CD4-positive, alpha-beta memory T cell (primary cell): ENCODE measurements at places on chromosomes 5 and 9. TPM values are rescaled to one million over a fixed set of nuclear protein-coding genes. Genes with fewer than 3 reads are reported as not detected.

C5 gene
- total RNA-seq: 3.2 TPM

- DNase-seq: no peak
Measured at GRCh38 chr5:657570-657969, 35.6 kb downstream of the TPPP start.

DNA sequence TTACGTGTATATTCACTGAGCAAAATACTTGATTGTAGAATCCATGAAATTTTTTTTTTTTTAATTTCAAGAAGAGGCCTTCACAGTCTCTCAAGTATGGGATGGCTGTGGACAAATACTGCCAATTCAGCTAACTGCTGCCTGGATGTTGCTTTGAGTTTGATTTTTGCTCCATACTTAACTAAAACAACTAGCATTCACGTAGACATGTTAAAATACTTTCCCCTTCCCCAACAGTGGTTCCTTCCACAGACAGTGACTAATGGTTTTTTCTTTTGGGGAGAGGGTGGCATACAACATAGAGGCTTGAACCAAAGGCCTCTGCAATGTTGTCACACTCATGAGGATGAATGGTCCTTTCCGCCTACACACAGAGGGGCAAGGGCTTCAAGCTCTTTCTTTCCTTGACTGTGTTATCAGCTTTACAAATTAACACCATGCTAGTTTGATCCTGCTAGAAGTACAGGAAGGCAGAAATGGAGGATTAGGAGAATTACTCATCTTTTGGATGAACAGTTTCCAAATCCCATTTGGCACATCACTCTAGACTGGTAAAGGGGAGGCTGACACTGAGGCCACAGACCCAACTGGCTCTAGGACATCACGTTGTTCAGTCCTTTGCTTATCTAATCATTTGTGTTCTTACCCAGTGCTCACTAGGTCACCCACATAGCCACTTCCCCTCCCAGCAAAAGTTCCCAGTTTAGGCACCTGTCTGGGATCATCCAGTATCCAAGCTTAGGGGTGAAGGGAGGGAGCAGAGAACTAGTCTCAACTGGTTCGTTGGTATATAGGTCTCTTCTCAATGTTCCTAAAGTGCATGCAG, 1.8 kb upstream of the LEAP2 start:
- no peak for DNase-seq

NPR3 gene
- not detected for total RNA-seq

GRCh38 chr5:116145416-116145815, 60.6 kb downstream of the COMMD10 start:
- no peak for DNase-seq

DNA sequence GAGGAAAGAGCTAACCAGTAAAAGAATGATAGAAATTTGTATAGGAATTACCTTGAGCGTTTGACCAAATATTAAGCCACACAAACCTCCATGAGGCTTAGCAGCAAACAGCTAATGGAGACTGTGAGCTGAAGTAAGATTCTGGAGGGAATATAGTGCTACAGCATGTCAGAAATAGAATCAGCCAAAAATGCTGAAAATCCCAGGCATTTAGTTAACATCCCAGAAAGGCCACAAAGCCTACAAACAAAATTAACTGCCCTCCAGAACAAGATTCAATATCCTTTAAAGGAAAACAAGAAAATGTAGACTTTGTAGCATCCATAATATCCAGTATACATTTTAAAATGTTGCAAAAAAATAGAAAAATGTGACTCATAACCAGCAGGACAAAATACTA, 257.8 kb upstream of the TUSC1 start:
- DNase-seq: no peak

DNA sequence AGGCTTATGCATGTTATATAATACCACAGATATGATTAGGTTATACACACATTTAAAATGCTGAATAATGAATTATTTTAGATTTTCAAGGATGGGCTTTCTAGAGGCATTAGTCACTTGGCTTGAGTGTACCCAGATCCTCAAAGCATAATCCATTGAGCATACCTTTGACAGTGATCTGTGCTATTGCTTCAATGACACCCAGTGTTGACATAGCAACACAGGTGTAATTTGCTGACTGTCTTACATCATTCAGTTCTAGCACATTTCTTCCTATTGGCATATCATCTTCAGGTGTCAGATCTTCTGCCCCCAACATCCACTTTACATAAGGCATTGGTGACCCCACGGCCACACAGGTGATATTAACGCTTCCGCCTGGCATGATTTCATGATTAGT, 721.5 kb upstream of the DMAC1 start:
- no peak for DNase-seq

DNA sequence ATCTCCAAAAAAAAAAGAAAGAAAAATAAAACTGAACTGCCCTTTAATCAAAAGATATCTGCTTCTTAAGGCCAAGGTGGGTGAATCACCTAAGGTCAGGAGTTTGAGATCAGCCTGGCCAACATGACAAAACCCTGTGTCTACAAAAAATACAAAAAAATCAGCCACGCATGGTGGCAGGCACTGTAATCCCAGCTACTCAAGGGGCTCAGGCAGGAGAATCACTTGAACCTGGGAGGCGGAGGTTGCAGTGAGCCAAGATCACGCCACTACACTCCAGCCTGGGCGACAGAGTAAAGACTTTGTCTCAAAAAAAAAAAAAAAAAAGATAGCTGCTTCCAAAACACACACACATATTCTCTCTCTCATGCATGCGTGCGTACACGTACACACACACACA, 17.8 kb downstream of the SCAI start:
- no peak for DNase-seq

GRCh38 chr5:92401-93220, 643 bp downstream of the PLEKHG4B start:
- no peak for DNase-seq

- DNase-seq: no peak
Measured at GRCh38 chr5:117473165-117473564, 898.5 kb upstream of the SEMA6A start.

DNA sequence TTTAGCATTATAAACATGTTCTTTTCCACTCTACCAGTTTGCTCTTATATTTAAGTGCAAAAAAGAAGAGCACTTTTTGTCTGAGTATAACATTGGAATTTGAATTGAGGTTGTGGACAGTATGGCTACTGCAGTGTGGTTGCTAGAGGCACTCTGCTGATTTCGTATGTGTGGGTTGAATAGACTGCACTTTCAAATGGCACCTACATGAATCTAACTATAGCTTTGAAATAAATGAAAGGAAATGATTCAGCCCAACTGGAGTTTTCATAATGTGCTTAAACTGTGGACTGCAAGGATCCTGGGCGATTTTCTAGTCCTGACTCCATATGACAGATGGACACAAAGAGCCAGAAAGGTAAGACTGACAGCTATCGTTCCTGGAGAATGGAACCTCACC, 657.6 kb upstream of the RIOK2 start:
- DNase-seq: no peak

SV2C gene
- total RNA-seq: not detected

CCDC192 gene
- not detected for total RNA-seq

TMEM141 gene
- total RNA-seq: 51.1 TPM

- DNase-seq: no peak
Measured at GRCh38 chr5:134146651-134147518, 29.9 kb downstream of the SKP1 start.

- no peak for DNase-seq
Measured at GRCh38 chr9:19162956-19163355, 35.7 kb upstream of the PLIN2 start.

- DNase-seq: no peak
Measured at GRCh38 chr5:64612344-64612961, 77.8 kb upstream of the SHISAL2B start.

ANKRD18A gene
- total RNA-seq: 14.3 TPM

GRCh38 chr5:163190283-163190682, 247.1 kb upstream of the CCNG1 start:
- no peak for DNase-seq

GRCh38 chr9:33813712-33814641, 3.0 kb upstream of the UBE2R2 start:
- DNase-seq: peak; percentile 61
